Mesenteric fat pad (tissue), 1 donor: ENCODE measurements at places on chromosomes 3 and 15. TPM values are rescaled to one million over a fixed set of nuclear protein-coding genes. Genes with fewer than 3 reads are reported as not detected.

DNA sequence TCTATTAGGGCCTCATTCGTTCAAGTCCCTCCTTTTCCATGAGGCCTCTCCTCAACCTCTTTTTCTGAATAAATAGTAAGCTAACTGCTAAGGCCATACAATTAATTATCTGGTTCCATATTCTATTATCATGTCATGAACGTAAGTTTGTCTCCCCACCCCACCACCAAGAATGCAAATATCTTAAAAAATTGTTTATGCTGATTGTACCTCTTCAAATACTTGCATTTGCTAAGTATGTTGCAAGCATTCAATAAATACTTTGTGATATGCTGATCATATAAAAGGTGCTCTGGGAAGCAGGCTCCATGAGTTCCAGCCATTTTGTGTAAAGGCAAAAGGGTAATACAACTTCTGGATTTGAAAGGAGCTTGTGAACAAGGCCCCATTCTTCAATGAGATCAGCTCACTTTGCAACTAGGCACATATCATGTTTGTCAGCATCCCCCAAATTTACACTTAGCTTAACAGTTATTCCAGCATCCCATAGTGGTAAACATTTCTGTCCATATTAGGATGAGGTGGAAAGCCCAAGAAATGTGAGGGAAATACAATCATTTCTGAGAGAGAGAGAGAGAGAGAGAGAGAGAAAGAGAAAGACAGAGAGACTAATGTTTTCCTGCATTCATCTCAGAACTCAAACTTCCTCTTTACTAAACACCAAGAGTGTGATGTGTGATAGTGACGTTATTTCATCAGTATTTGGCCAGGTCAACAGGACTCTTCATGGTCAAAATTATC is 33.2 kb downstream of the SLC12A8 start:
- DNase-seq = no peak

DNA sequence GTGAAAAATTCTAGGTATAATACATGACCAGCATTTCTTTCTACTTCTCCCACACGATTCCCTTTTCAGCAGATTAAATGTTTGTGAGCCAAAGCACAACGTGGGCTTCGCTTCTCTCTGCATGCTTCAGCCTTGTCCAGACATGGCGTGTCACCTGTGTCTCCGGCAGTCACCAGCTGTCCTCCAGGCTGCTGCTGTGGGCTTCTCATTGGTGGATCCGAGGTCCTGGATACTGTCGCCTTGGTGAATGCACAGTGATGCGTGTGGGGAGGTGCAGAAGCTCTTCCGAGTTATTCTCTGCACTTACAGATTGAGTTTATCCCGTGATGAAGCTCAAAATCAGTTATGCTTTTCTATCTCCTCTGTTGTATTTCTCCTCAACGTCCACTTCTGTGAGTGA is 23.0 kb upstream of the GOLGA8J start:
- DNase-seq = no peak

DNA sequence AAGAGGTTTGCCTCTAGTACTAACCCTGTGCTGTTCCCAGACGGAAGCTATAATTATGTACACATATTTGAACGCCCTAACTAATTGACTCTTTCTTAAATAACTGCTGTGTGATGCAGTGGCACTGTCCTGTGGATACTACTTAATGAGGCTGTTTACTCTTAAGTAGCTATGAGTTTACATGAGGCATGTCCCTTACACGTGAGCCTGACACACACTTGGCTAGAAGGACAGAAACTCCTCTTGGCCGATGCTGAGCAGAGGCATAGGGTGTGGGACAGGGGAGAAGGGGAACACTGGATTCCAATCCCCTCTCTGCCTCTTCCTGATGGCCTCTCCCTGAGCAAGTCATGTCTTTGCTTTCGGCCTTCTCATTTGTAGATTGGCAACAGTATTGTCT is 21.9 kb downstream of the EHD4 start:
- peak; percentile 6 for DNase-seq

DNA sequence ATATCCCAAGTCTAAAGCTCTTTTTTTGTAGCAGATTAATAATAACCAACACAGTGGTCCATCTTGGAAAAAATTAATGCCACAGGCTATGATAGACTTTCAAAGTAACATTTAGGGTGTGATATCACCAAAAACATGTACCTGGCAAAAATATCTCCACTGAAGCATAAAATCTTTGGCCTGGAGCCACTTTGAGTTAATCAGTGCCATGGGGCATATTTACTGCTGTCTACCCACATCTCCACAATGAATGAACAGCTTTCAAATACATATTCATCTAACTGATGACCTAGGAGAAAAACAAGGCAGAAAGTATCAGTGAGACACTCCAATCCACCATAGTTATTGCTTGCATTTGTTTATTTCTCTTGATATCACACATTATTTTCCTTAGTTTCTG is 296.0 kb upstream of the MDFIC2 start:
- DNase-seq = no peak

- no peak for DNase-seq
Observed at GRCh38 chr15:74826364-74826819, at the start of gene CPLX3. CPLX3 (plus strand) TSS chr15:74826627; CDS start chr15:74826704, 77 bp downstream.

- no peak for DNase-seq
Observed at GRCh38 chr15:101203607-101204189, 48.1 kb downstream of the CHSY1 start.

GRCh38 chr3:194189243-194189791 is 53.4 kb downstream of the HES1 start:
- no peak for DNase-seq

DNA sequence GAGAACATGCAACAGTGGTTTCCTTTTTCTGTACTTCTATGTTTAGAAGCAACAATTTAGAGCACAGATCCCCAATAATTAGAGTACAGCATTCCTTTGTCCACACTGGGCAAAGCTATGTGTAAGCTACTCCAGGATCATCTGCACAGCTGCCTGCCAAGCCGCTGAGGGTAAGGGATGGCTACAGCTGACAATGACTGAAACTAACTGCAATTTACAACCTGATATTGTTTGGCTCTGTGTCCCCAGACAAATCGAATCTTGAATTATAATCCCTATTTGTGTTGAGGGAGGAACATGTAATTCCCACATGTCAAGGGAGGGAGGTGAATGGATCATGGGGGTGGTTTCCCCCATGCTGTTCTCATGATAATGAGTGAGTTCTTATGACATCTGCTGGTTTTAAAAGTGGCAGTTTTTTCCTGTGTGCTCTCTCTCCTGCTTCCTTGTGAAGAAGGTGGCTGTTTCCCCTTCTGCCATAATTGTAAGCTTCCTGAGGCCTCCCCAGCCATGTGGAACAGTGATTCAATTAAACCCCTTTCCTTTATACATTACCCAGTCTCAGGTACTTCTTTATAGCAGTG is 54.8 kb upstream of the TNFSF10 start:
- DNase-seq = no peak

DNA sequence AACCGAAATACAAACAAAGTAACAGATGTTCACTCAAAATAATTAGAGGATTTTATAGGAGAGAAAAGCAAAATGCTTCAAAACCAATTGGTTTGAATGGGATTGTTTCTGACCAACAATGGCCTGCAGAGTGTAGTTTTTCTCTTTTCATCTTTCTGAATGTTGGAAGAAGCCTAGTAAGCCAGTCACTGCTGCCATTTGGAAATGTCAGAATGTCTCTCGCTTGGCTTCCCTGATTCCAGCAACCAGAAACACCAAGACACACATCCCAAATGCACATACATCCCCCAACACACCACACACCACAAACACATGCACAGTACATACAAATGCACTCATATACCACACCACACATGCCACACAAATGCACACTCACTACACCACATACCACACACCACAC is 403.4 kb downstream of the OCA2 start:
- DNase-seq = no peak

DNA sequence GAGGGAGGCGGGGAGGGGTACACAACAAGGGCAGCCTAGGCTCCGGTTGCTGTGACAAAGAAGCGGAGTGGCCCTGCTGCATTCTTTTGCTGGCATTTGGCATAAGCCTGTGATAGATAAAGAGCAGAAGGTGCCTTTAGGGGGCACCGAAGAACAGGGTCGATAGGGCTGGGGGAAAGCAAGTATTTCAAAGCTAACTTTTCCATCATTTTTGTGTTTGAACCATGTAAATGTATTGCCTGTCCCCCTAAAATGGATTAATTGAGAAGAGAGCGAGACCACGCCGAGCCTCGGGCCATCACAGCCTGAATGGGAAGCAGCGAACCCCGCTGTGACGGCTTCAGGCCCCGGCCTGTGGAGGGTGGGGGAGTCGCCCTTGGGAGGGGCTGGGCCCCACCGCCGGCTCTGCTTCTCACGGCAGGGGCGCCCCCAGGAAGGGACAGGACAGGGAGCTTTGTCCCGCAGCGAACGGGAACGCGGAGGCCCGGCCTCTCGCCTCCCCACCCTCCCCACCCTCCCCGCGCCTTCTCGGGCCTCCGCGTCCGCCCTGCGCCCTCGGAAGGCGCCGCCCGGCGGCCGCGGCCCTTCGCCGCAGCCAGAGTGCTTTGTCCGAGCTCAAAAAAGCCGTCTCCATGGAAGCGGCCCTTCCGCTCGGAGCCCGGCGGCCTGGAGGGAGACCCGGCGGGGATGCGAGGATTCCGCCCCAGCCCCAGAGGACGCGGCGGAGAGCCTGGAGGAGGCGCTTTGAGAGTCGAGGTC is 32.4 kb upstream of the ALDH1L1 start:
- DNase-seq = no peak

GRCh38 chr15:87949575-87950223 is 306.8 kb downstream of the NTRK3 start:
- no peak for DNase-seq

GRCh38 chr3:124904835-124905492 is 17.8 kb upstream of the ITGB5 start:
- DNase-seq = no peak

- DNase-seq = no peak
Observed at GRCh38 chr3:190494907-190495306, 19.0 kb upstream of the IL1RAP start.

- DNase-seq = no peak
Observed at GRCh38 chr3:44398853-44399252, 60.3 kb downstream of the TCAIM start.

DNA sequence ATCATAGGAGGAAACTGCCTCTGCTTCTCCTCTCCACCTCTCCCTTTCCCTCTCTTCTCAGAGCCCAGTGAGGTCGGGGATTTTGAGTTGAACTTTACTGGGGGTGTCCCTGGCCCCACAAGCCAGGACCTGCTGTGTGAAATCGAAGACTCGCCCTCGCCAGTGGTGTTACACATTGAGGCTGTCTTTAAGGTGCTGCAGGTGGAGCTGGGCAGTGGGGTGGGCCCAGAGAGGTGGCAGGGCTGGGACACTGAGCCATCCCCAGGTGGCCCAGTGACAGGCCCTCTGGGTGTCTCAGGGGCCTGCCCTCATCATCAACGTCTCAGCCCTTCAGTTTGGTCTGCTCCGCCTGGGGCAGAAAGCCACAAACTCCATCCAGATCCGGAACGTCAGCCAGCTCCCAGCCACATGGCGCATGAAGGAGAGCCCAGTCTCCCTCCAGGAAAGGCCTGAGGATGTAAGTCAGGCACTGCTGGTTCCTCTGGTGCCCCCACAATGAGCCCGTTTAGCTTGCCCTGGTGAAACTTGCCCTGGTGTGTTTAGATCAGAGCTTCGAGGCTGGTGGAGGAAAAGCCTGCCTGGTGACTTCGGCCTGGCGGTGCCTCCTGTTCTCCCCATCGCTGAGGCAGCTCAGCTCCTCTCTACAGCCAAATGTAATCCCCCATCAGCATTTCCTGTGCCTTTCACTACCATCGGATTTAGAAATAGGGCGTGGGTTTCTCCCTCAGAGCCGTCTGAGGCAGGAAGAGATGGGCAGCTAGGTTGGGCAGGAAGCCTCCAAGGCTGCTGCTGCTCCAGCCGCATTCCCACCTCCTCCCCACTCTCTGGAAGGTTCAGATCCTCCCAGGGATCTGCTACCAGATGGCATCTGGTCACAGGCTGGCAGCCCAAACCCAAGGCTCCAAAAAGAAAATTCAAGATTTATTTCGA is 39.2 kb downstream of the ACAA1 start:
- no peak for DNase-seq

DNA sequence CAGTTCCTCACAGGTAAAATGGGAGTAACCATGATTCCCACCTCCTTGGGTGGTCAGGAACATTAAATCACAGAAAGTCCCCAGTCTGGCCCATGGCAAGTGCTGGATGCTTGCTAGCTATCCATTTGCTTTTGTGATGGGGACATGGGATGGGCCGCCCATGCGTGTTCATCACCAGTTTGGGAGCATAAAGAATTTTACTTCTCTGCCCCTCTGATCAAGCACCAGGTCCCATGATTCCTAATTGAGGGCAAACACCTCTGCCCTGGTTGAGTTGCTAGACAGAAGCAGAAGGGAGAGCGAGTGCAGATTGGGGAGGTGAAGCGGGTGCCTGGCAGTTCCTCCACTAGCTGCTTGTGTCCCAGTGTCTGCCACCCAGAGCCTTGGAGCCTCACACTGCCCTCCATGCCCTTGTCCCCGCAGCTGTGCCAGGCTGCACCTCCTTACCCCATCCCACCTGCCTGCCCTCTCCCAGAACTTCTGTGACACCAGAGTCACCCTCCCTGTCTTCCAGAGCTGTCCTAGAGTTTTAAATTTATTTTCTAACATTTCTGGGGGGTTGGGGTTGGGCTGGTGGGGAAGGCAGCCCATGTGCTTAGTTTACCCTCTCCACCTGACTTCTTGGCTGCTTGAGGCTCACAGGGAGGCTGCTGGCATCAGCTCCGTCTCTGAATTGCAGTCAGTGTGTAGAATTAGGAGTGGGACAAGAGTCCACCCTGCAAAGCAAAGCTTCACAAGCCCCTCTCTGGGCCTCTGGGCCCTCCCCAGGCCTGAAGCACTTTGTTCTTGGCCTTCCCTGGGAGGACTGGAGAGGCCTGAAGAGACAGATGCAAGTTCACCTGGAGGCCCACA is 18.4 kb downstream of the CFAP100 start:
- DNase-seq = peak; percentile 57

- DNase-seq = no peak
Observed at GRCh38 chr15:66494262-66494661, 3.3 kb downstream of the SNAPC5 start.

- no peak for DNase-seq
Observed at GRCh38 chr3:11641683-11642430, 1.9 kb downstream of the VGLL4 start.

- no peak for DNase-seq
Observed at GRCh38 chr3:28905798-28906197, 375.1 kb upstream of the RBMS3 start.

- no peak for DNase-seq
Observed at GRCh38 chr3:160035757-160036156, 47.1 kb downstream of the IL12A start.

LRRC2 gene
- 2.1 TPM for total RNA-seq

KBTBD12 gene
- 0.10 TPM for total RNA-seq

TUSC7 gene
- not detected for total RNA-seq

PGBD4 gene
- 0.96 TPM for total RNA-seq

TMC3 gene
- total RNA-seq = not detected

CLPX gene
- 47.7 TPM for total RNA-seq

SERPINI2 gene
- not detected for total RNA-seq

AADACL2 gene
- 0.22 TPM for total RNA-seq

SCAMP2 gene
- 108 TPM for total RNA-seq

TMEM207 gene
- not detected for total RNA-seq

HMCES gene
- 38.5 TPM for total RNA-seq

EPHA3 gene
- total RNA-seq = 2.8 TPM

CPLX3 gene
- total RNA-seq = not detected

GOLGA6L1 gene
- not detected for total RNA-seq
